AML-193 (cell line): ENCODE measurements at places on chromosomes 12 and 14.

DNA sequence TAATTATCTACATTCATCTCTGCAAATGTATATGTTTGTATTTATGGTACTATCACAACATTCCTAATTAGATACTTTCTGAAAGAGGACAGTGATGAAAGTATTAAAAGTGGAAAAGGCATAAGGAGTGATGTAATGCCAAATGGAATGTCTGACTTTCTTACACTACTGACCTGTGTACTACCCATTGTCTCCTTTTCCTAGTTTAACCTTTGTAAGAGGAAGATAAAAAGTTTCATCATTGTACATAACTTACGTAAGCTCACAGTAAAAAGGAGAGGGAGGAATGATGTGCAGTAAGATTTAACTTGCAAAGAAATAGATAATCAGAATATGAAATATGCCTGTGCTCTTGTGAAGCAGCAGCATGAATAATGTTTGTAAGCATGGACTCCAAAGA, 55.9 kb downstream of the SOX5 start:
- no peak for DNase-seq

DNA sequence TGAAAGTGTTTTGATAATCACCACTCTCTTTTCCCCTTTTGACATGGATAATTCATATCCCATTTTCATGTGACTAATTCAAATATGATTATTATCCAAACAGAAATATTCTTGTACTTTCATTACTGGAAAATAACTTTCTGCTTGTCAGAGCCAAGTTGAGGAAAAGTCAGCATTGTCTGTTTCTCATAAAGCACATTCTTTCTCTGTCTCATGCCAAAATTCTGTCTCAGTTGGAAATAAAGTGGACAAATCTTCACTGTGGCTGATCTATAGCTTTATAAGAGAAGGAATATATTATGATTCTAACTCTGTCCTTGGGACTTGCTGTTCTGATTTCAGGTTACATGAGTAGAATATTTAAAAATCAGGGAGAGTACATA, 22.7 kb upstream of the PRICKLE1 start:
- DNase-seq: no peak

DNA sequence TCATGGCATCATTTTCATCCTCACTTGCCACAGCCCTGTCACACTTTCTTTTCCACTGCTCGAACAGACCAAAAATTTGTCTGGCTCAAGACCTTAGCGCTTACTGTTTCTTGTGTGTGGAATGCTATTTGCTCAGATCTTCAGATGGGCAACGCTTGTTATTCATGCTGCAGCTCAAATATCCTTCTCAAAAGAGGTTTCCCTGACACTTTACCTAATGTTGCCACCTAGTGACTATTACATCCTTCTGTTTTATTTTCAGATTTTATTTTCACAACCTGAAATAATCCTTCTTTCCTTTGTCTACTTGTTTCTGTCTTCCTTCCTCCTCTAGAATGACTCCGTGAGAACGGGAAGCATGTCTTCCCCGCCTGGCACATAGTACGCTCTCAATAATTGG, 5.6 kb downstream of the FBXO33 start:
- peak; percentile 67 for DNase-seq

- no peak for DNase-seq
These were observed 12.5 kb upstream of the INF2 start for GRCh38 chr14:104676694-104677511.

DNA sequence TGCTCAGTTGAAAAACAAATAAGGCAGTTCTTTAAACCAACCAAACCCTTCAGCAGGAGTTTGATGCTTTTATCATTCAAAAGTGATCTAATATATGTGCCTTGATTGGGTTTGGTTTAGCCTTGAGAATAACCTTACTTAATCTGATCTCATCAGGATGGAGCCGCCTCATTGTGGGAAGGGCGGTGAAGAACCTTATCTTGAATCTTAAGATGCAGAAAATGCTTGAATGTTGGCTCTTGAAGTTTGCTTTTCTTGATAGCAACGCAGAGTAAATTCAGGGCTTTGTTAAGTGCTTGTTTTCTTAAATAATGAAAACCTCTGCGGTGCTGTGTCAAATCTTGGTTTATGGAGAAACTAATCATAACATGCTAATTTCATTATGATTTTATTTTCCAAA, 138.2 kb downstream of the MON2 start:
- DNase-seq: no peak

DNA sequence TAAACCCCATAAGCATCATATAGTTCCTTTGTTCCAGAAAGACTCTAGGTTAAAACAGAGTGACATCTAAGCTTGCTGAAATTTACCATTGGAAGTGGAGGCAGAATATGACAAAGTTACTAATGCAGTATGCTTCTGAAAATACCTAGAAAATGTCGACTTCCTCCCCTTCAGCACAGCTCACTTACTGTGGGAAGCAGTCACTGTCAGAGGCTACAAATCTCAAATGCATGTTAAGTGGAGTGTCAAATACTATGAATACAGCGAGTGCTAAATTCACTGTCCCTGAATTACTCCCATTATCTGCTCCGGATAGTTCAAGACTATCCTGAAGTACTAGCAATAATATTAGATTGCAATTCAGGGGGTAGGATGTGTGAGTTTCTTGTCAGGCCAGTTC, 1454.6 kb downstream of the AACS start:
- no peak for DNase-seq

- no peak for DNase-seq
These were observed 120.3 kb upstream of the FLRT2 start for GRCh38 chr14:85409481-85410210.

DNA sequence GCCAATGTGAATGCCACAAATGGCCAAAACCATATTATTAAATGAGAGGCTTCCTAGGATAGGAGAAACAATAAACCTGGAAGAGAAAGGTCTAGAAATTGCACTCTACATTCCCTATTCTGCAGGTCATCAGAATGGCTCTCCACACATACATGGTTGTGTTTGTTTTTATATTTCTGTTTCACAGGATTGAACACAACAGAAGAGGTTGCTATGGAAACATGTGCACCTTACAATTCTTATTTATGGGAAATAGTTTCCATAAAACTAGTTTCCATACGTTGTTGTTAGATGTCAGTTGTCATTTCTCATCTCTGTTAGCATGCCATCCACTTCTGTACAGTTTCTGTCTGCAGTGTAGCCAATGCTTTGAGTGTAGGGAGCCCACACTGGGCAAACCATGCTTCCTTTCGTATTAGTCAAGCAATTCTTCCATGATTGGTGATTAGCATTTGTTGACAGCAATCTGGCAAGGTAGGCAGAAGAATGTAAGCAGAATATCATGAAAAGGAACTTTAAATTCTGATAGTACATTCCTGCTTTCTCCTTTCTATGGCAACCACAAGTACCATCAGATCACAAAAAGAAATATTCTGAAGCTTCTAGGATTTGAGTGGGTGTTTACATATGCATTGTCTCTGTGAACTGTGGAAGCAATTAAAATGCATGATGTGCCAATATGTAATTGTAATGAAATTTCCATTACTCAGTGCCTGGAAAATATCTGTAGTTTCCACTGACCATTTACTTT, 141.6 kb upstream of the AVPR1A start:
- DNase-seq: no peak

DNA sequence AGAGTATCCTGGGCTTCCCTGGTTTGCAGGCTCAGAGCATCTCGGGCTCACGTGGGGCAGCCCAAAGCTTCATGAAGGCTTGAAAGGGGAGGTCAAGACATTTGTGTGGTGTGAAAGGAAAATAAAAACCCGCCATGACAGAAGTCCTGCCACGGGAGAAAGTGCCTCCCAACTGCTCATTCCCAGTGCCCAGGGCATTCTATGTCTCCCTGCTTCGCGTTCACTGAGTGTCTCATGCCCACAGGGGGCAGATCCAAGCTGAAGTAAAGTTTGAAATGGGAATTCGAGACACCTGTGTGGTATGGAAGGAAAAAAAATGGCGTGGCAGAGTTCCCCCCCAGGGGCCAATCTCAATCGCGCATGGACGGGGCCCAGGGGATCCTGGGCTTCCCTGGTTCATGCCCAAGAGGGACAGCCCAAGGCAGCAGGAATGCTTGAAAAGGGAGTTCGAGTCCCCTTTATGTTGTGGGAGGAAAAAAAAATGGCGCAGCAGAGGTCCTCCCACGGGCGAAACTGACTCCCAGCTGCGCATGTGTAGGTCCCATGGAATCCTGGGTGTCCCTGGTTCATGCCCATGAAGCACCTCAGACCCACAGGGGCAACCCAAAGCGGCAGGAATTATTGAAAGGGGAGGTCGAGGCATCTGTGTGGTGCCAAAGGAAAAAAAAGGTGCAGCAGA, 576.7 kb downstream of the ALG10 start:
- DNase-seq: no peak

DNA sequence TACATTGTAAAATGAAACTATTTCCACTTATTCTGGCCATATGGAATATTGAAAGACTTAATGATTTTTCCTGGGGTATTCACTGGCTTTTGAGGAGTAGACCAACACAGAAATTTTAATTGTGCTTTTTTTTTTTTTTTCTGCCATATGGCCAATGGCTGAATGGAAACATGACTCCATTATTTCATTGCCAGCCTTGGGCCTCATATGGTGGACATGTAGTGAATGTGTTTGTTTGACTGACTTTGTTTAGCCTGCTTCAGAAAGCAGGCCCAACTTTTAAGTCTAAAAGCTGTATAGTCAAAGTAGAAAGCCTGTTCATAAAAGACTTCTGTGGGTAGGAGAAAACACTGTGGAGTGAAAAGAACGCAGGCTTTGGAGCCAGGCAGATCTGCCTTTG, 2.4 kb downstream of the GNG2 start:
- no peak for DNase-seq

DNA sequence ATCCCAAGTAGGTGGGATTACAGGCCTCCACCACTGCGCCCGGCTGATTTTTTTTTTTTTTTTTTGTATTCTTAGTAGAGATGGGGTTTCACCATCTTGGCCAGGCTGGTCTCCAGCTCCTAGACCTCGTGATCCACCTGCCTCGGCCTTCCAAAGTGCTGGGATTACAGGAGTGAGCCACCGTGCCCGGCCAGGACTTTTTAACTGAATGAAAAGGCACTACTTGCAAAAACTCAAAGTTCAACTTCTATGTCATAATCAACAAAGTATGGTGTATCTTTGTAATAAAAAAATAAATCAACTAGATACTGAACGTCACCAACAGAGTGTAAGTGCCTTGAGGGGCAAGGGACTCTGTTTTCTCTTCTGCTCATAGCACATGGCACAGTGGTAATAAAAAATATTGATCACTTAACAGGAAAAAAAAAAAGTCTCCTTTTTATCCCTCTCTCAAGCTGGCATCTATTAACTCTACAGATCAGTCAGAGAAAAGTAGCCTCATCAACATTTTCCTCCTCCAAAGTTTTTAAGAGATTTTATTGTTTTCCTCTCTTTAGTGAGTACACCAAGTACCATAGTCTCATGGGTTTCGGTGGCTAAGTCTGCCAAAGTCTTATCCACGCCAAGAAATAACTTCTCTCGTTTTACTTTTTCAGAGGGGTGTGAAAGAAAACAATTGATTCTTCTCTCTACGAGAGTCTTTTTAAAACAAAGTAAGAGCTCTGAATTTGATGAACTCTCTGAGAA, 10.6 kb upstream of the FOXN3 start:
- DNase-seq: no peak

DNA sequence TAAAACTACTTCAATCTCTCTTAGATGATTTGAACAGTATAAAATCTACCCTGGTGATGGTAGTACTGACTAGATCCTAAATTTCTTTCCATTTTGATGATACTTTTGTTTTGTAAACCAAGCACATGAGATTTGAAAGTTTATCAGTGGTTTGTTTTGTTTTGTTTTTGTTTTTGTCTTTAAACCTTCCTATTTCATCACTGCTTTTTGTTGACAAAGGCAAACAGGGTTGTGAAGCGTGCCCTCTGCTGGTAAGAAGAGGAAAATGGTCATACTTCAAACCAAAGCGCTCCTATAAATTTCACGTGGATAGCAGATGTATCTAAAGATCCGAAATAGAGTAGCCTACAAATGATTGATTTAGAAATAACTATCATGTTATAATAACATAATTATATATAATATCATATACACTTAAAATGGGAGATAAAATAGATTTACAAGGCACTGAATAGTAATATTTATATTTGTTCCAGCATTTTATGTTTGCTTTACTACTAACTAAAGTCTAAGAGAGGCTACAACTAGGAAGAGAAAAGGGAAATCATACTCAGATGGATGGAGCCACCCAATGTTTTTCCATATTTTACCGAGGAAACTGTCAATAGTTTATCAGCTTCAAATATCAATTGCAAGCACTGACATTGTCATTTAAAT, 254.0 kb upstream of the USP15 start:
- peak; percentile 31 for DNase-seq
